ENCODE measurements at places on chromosomes 13 and 19.

- DNase-seq: no peak
These were observed 1165.0 kb downstream of the SLITRK1 start for GRCh38 chr13:82717249-82717648.

DNA sequence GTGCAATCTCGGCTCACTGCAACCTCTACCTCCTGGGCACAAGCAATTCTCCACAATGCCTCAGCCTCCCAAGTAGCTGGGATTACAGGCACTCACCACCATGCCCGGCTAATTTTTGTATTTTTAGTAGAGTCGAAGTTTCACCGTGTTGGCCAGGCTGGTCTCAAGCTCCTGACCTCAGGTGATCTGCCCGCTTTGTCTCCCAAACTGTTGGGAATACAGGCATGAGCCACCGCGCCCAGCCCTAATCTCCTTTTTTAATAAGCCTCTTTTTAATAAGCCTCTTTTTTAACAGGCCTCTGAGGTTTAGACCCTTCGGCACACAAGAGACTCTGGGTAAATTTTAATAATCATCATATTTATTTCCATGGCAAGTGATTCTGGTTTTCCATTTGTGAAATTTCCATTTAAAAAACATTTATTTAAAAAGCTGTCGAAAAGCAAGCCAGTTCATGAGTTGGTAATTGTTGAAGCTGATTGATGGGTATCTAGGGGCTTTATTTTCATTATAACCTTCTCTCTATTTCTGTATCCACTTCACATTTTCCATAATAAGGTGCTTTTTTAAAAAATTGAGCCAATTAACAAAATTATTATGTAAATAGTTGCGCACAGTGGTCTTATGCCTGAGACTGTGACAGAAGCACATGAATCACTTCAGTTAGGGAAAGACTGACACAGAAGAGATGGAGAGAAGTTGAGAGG, 11.8 kb downstream of the POU2F2 start:
- no peak for DNase-seq

- no peak for DNase-seq
These were observed 400.0 kb upstream of the TSHZ3 start for GRCh38 chr19:31749231-31749630.

- DNase-seq: no peak
These were observed 56.9 kb upstream of the LRCH1 start for GRCh38 chr13:46496086-46496485.

- no peak for DNase-seq
These were observed 30.8 kb downstream of the WTIP start for GRCh38 chr19:34512254-34512822.

DNA sequence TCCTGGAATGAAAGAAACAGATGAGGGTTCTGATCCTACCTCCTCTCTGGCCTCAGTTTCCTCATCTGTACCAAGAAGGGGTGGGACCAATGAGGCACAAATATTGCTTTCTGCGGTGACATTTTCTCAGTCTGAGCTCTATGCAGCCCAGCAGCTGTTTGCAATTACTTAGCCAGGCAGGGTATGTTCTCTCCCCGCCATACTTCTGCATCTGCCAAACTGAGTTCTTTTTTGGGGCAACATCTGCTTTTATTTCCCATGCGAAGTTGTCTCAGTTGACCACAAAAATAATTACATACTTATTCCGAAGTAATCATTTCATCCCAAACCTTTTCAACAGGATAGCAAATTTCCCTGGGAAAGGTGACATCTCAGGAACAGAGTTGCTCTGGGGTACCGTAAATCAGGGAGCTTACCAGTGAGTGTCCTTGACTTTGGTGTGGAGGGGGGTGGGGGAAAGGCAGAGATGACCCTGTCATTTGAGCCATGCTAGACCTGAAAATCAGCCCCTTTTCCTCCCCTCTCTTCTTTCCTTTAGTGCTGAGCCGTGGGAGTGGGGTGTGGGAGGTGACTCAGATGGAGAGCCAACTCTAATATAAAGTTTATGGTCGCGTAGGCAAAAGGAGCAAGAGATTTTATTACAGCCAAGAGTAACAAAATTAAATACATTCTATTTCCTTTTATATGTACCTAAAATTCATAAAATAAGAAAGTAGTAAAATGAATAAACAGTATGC, 165.7 kb upstream of the KL start:
- DNase-seq: no peak

GRCh38 chr13:89966524-89966923, 1381.0 kb upstream of the MIR17HG start:
- no peak for DNase-seq

GRCh38 chr13:112799394-112799793, 109.6 kb downstream of the ATP11A start:
- no peak for DNase-seq

DNA sequence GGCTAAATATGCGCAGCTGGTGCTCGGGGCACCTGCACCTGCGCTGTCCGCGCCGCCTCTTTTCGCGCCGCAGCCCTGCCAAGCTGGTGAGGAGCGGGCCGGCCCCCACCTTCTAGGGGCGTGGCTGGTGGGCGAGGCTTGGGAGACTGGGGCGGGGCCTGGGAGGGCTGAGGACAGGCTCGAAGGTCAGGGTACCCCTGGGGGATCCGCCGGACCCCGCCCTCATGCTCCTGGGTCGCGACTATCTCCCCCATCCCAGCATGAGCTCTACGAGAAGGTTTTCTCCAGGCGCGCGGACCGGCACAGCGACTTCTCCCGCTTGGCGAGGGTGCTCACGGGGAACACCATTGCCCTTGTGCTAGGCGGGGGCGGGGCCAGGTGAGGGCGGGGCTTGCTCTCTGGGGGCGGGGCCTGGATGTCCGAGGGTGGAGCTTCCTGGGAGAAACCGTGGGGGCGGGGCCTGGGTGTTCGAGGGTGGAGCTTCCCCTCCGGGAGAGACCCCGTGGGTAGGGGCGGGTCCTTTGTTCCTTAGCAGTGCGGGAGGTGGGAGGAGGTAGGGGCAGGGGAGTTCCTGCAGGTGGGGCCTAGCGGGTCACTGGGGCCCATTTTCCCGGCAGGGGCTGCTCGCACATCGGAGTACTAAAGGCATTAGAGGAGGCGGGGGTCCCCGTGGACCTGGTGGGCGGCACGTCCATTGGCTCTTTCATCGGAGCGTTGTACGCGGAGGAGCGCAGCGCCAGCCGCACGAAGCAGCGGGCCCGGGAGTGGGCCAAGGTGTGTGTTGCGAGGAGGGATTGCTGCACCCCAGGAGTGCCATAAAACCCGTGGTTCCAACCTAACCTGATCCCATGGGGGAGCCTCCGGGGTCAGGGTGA, 19.7 kb downstream of the PNPLA6 start:
- no peak for DNase-seq

- no peak for DNase-seq
These were observed 93.5 kb downstream of the ZDHHC20 start for GRCh38 chr13:21365574-21365973.

DNA sequence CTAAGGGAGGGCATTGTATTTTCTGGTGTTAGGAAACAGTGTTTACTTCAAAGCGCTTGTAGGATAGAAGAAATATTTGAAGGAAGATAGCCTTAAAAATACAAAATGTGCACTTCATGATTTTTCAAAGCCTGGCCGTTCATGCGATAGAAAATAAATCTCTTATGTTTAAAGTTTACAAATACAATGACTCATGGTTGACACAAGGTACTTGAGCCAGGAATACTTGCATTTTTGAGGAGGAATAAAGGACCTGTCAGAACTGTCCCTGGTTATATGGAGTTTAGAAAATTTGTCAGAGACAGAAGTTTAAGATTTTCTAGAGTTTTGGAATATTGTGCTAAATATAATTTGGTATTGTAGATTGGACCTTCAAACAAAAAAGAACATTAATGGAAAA, 1223.2 kb upstream of the SLC10A2 start:
- no peak for DNase-seq

GRCh38 chr19:49579947-49580263, 451 bp downstream of the NOSIP start:
- no peak for DNase-seq

DNA sequence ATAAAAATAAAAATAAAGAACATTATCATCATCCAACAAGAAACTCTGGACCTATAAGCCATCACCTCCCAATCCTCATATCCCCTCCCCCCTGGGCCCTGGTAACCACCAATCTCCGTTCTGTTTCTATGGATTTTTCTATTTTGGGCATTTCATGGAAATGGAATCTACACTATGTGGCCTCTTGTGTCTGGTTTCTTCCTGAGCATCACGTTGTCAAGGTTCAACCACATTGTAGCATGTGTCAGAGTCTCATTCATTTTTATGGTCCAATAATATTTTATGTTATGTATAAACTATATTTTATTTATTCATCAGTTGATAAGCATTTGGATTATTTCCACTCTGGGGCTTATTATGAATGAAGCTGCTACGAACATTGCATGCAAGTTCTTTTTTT, 26.9 kb downstream of the SULT2B1 start:
- DNase-seq: no peak

DNA sequence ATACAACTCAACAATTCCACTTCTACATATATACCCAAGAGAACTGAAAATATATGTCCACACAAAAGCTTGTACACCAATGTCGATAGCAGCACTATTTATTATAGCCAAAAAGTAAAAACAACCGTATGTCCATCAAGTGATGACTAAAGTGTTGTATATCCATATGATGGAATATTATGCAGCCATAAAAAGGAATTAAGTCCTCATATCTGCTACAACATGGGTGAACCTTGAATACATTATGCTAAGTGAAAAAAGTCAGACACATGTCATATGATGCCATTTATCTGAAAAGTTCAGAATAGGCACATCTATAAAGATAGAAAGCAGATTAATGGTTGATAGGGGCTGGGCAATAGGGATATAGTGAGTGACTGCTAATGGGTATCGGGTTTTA, 204.5 kb downstream of the KCNRG start:
- DNase-seq: no peak

DNA sequence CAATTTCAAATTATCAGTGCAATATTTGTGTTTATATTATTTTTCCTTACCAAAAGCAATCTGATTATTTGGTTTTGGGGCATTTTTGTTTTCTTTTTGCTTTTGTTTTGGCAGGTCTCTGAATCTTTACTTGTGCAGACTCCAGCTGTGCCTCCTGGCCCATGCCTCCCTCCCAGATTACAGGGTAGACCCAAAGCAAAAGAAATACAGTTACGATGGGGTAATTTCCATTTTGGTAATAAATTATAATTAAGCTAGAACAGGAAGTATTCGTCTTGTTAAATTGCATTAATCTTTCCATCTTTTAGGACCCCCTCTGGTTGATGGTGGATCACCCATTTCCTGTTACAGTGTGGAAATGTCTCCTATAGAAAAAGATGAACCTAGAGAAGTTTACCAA, 29.2 kb upstream of the MLNR start:
- no peak for DNase-seq

- DNase-seq: no peak
These were observed 17.7 kb downstream of the LRRC4B start for GRCh38 chr19:50550594-50550966.

- DNase-seq: no peak
These were observed 21.7 kb downstream of the PRKCSH start for GRCh38 chr19:11457115-11457514.

DNA sequence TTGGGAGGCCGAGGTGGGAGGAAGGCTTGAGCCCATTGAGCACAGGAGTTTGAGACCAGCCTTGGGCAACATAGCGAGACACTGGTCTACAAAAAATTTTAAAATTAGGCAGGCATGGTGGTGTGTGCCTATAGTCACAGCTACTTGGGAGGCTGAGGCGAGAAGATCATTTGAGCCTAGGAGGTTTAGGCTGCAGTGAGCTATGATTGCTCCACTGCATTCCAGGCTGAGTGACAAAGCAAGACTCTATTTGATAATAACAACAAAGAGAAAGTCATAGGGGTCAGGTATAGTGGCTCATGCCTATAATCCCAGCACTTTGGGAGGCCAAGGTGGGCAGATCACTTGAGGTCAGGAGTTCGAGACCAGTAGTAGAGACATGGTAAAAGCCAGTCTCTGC, 4.6 kb upstream of the SLC44A2 start:
- DNase-seq: no peak

GRCh38 chr19:47240556-47240955, 9.6 kb upstream of the BBC3 start:
- DNase-seq: no peak

- DNase-seq: no peak
These were observed 18.9 kb upstream of the CLDN10 start for GRCh38 chr13:95533545-95534160.

GRCh38 chr19:5571777-5572176, 4.0 kb upstream of the TINCR start:
- DNase-seq: no peak

DNA sequence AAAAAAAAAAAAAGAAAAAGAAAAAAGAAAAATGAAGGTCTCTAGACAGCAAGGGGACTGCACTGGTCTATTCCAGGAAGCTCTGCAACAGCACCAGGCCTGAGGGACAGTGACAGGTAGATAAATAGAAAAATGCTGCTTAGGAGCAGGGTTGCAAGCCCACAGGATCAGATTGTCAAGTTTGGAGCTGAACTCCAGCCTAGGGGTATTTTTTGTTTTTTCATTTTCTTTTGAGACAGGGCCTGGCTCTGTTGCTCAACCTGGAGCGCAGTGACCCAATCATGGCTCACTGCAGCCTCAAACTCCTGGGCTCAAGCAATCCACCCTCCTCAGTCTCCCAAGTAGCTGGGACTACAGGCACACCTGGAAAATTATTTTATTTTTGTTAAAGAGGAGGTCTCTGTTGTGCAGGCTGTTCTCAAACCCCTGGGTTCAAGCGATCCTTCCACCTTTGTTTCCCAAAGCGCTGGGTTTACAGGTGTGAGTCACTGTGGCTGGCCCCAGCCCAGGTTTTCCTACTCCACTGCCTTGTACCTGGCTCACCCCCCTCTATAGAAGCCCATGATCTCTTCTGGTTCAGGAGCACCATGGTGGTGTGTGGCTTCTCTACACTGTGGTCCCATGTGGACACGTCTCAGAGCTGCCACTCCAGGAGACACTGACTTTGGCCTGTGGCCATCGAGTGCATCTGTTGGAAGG, 23.9 kb downstream of the POP4 start:
- DNase-seq: no peak

- no peak for DNase-seq
These were observed 178.0 kb upstream of the KL start for GRCh38 chr13:32837973-32838927.

DNA sequence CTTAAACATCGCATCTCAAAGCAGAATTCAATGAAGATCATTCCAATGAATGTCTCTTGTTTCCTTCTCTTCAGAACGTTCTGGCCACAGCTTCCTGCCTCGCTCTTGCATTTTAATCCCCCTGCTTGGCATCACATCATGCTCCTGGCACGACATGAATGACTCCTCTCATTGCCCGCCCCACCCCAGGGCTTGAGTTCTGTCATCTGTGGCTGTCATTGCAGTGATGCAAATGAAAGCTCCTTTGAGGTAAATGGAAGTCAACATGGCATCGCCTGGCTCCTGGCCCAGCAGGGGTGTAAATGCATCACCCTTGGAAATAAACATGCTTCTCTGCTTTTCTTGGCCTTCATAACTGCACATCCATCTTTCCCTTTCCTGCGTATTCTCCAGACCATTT, 48.6 kb downstream of the SCEL start:
- DNase-seq: no peak
